CD4-positive, alpha-beta T cell treated with Interferon gamma for 1 hour (primary cell): ENCODE measurements at places on chromosomes 7 and 10.
A peak's percentile ranks its signal among the peaks of the same experiment; 100 is the strongest.

GRCh38 chr10:6171881-6172695 lies 30.6 kb upstream of the PFKFB3 start:
- peak; percentile 63 for DNase-seq

GRCh38 chr7:445563-446288 lies 73.9 kb downstream of the PDGFA start:
- DNase-seq: no peak

DNA sequence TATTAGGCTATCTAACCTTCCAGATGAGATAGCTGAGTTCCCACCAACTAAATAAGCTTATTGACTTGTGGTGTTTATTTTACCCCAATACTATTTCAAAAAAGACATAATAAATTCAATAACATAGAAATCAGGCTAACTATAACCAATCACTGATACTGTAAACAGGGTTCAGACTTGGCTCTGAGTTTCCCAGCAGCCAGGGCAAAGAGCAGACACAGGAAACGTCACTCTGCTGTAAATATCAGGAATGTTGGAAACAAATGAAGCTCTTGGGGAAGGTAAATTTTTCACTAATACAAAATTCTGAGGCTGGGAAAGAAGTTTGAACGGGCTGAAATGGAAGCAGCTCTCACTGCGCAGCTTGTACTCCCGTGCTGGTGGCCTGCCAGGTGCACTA lies 114.6 kb downstream of the GALNT11 start:
- DNase-seq: no peak

GRCh38 chr10:86651631-86652331 lies 2.6 kb upstream of the OPN4 start:
- no peak for DNase-seq
